ENCODE measurements at places on chromosomes 2 and 18.

GRCh38 chr2:101698014-101698843 is 722 bp downstream of the MAP4K4 start:
- peak; percentile 15 for DNase-seq

DNA sequence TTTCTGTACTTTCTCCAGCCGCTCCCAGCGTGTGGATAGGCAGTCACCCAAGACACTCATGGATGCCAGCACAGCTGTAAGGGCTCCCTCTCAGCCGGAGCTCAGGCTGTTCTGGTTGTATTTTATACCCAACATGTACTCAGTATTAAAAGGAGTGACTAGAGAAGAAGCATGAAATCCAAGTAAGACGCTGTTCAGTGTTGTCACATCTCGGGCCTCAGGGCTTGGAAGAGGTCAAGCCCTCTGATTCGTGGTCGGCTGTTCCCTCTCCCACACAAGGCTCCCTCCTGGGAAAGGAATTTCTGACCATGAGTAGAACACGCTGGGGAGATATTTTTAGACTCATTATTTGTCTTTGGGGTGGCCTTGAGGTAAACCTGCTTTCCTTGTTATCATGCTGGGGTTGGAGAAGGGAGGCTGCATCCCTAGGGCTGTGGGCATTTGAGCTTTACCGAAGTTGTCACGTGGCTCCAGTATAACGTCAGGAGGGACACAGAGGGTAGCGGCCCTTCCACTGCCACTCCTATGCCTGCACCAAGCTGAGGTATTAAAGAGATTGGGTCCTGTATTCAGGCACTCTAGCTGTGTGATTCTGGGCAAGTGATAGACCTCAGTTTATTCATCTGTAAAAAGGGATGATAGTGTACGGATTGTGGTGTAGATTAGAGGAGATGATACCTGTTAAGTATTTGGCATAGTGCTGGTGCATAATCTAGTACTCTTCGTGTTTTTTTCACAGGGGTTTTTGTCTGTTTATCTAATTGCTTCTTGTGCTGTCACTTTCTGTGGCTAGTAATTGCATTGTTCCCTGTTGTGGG is 34.1 kb downstream of the HK2 start:
- no peak for DNase-seq

GRCh38 chr2:222318712-222319585 is 20.2 kb upstream of the PAX3 start:
- no peak for DNase-seq

- DNase-seq: no peak
These were observed 607.6 kb downstream of the LRP1B start for GRCh38 chr2:141523199-141523598.

DNA sequence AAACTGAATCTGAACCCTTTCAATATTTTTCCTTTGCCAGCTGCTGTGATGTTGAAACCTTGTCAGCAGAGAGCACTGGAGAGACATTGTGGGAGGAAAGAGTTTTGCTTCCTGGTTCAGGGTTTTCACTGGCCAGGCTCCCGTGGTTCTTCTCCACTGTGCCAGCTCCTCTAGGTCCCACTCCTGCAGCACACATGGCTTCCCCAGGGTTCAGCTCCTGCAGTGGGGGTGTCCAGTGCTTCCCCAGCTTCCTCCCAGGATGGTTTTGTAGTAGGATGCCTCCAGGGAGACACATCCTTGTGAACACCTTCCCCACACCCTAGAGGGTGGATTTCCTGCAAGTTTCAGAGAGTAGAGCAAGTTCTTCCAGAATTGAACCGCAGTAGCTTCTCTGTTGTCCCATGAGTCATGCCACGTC is 24.0 kb upstream of the SULT1C3 start:
- no peak for DNase-seq

GRCh38 chr2:72710418-72711152 is 115.2 kb downstream of the EXOC6B start:
- no peak for DNase-seq

GRCh38 chr2:203673933-203674332 is 32.5 kb upstream of the CD28 start:
- DNase-seq: no peak

DNA sequence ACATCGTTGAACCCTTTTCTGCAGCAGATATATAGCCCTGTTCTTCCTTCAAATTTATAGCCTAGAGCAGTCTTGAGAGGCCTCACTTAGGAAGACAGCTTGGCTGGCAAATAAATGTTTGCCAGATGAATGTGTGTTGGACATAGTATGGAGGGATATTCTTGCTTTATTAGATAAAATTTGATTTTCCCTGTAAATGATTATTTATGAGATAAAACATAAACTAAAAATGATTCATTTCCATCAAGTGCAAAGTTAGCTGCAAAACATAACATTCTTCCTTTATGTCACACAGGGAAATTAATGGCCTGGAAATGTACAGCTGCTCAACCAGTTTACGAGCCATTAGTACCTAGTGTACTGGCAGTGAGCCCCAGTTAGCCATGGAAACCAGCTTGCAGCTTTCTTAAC is 82.5 kb downstream of the LIMS1 start:
- no peak for DNase-seq

DNA sequence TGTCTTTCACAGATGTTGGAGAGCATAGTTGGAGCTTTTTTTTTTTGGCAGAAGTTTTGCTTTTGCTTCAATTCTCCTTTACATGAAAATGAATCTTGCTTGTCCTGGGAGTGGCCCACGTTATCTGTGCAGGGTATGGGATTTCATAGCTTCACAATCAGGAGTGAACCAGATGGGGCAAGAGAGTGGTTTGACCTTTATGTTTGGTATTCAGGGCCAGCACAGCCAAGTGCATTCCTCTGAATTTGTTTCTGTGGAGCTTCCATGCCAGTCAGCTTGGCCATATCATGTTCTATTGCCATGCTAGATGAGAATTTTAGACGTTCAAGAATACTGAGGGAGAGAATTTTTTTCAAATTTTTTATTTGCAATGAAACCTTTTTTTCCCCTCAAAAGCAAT is 116.6 kb downstream of the PRPF40A start:
- no peak for DNase-seq

GRCh38 chr2:238134393-238134785 is 4.1 kb upstream of the KLHL30 start:
- no peak for DNase-seq

GRCh38 chr18:79856119-79857007 is 58.6 kb downstream of the KCNG2 start:
- DNase-seq: no peak

GRCh38 chr2:210188755-210189154 is 17.5 kb upstream of the KANSL1L start:
- no peak for DNase-seq

GRCh38 chr2:228446734-228447133 is 265.2 kb upstream of the SPHKAP start:
- no peak for DNase-seq
